Heart right ventricle (tissue), 16 donors: ENCODE measurements at places on chromosomes 7 and 10. TPM values are rescaled to one million over a fixed set of nuclear protein-coding genes. Genes with fewer than 3 reads are reported as not detected.

- H3K4me1 ChIP-seq: no peaks in the 10 kb centered on the region
- no peak overlapping the region for H3K4me3 ChIP-seq
- H3K27me3 ChIP-seq: no peaks in the 10 kb centered on the region
- DNase-seq: no peak
- no peak overlapping the region for H3K27ac ChIP-seq
- no peaks in the 10 kb centered on the region for H3K36me3 ChIP-seq
These were observed 121.6 kb downstream of the THSD7A start for GRCh38 chr7:11710377-11710776.

DNA sequence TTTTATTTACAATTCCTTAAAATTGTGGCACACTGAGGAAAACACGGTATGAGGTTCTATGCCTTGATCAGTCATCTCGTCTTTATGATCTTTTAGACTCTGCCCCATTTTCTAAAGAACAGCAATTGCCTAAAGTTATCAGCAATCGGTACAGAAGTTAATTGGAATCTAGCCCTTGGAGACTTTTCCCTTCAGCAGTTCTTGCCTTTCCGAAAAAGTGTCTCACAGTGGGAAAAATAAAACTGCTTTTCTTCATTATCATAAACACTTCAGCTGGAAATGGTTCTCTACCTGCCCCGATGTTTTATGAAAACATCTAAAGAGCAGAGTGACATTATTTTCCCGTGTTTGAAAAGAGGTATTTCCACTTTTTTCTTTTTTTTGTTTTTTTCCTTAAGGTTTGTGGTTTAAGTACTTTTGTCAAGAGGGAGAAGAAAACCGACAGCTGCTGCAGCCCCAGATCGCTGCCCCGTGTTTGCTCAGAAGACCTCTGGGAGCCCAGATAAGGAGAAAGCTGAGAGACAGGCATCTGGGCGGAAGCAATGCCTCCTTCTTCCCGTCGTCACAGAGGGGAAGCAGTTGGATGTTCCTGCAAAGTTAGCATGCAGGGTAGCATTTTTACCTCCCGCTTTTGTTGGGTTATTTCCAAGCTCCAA lies 149.7 kb downstream of the FRMD4A start:
- no peaks in the 10 kb centered on the region for H3K4me1 ChIP-seq
- no peak for DNase-seq
- H3K36me3 ChIP-seq: no peaks in the 10 kb centered on the region
- H3K27ac ChIP-seq: no peak overlapping the region

- no peaks in the 10 kb centered on the region for H3K36me3 ChIP-seq
- H3K27ac ChIP-seq: no peak overlapping the region
These were observed 9.5 kb downstream of the CISD1 start for GRCh38 chr10:58278274-58278961.

DNA sequence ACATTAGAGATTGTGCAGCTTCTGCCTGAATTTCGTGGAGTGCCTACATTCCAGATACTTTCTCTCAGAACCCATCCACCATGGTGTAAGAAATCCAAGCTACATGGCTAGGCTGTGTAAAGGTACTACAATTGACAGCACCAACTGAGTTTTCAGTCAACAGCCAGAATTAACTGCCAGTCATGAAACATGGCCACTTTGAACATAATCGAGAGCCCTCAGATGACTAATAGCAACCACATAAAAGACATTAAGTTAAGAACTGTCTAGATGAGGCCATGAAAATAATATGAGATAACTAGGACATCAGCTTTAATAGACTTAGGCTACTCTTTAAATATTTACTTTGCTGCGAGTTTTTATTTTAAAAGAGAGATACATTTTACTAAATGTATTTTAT lies 1106.8 kb upstream of the LRRTM3 start:
- H3K36me3 ChIP-seq: no peaks in the 10 kb centered on the region
- H3K4me3 ChIP-seq: no peak overlapping the region
- no peaks in the 10 kb centered on the region for H3K4me1 ChIP-seq
- no peak overlapping the region for H3K27ac ChIP-seq
- no peaks in the 10 kb centered on the region for H3K27me3 ChIP-seq
- no peak for DNase-seq

DNA sequence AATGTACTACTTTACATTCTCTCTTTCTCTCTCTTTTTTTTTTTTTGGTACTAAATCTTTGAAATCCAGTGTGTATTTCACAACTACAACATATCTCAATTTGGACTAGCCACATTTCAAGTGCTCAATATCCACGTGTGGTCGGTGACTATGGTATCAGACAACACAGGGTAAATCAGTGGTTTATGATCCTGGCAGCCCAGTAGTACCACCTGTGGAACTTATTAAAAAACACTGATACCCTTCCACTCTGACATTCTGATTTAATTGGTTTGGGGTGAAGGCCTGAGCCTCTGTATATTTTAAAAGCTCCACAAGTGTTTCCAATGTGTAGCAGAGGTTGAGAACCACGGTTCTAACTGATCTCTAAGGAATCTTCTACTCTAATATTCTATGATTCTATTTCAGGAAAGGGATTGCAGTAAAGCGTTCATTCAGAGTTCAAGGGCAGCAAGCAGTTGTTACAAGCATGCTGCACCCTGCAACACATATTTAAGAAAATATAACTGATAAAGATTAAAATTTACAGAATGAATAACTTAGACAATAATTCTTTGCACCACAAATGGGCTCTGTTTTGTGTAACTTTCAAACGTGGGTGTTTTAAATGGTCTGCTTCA lies 5.1 kb downstream of the CREB5 start:
- H3K4me3 ChIP-seq: no peak overlapping the region
- peaks cover 16% of the 10 kb centered on the region for H3K4me1 ChIP-seq
- H3K27me3 ChIP-seq: no peaks in the 10 kb centered on the region
- DNase-seq: no peak
- no peaks in the 10 kb centered on the region for H3K36me3 ChIP-seq
- H3K27ac ChIP-seq: no peak overlapping the region

GRCh38 chr7:76514926-76515771 lies 4.8 kb downstream of the UPK3B start:
- no peak overlapping the region for H3K4me3 ChIP-seq
- peaks cover 9% of the 10 kb centered on the region for H3K4me1 ChIP-seq
- H3K27ac ChIP-seq: no peak overlapping the region
- no peak for DNase-seq

DNA sequence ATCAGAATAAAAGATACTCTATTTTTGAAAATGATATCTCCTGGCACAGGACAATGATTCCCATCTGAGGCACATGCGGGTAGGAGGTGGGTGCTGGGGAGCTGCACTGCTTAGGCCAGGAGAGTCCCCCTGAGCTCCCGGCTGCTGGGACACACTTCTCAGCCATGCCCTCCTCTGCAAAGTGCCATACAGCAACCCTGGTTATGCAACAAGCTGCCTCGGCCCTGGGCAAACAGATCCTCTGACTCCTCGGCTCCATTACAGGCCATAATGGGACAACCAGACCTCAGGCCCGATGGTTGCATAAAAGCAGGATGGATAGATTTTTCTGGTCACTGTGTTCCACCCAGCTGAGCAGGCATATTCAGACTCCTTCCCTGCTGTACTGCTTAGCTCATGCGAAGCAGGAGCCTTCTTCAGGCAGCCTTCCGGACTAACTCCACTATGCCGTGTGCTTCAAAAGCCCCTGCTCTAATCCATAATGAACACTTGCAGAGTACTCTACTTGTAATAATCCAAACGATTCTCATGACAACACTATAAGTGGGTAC lies 6.5 kb upstream of the LEP start:
- H3K36me3 ChIP-seq: no peaks in the 10 kb centered on the region
- no peaks in the 10 kb centered on the region for H3K4me1 ChIP-seq
- DNase-seq: no peak
- H3K27me3 ChIP-seq: peaks cover 22% of the 10 kb centered on the region
- no peak overlapping the region for H3K27ac ChIP-seq
- H3K4me3 ChIP-seq: no peak overlapping the region

DNA sequence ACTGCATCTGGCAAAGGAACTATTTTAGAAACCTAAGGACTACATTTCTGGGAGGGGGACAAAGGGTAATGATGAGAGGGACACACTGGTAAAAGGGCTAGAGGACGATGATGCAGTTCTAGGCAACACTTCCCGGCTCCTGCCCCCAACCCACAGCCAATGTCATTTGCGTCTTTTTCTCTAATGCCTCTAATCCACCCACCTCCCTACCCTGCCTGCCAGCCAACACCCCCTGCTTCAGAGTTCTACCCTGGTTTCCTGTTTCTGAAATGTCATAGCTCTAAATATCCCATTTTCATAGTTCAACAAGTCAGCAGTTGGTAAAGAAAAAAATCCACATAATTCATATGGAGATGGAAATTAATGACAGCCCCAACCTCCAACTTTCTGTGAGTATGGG lies 79.0 kb downstream of the KIAA1549 start:
- H3K27ac ChIP-seq: no peak overlapping the region
- no peak for DNase-seq
- H3K27me3 ChIP-seq: no peaks in the 10 kb centered on the region
- H3K4me1 ChIP-seq: no peaks in the 10 kb centered on the region

- H3K27me3 ChIP-seq: no peaks in the 10 kb centered on the region
- DNase-seq: no peak
- H3K36me3 ChIP-seq: no peaks in the 10 kb centered on the region
- peaks cover 18% of the 10 kb centered on the region for H3K4me1 ChIP-seq
These were observed 64.1 kb downstream of the MICU1 start for GRCh38 chr10:72561745-72562166.

- no peaks in the 10 kb centered on the region for H3K4me1 ChIP-seq
- H3K36me3 ChIP-seq: no peaks in the 10 kb centered on the region
- no peak for DNase-seq
These were observed 418.9 kb downstream of the XPNPEP1 start for GRCh38 chr10:109504401-109504800.

- H3K27me3 ChIP-seq: no peaks in the 10 kb centered on the region
- peaks cover 13% of the 10 kb centered on the region for H3K36me3 ChIP-seq
- no peak overlapping the region for H3K4me3 ChIP-seq
- H3K27ac ChIP-seq: no peak overlapping the region
These were observed 101.6 kb downstream of the HECTD2 start for GRCh38 chr10:91511549-91512330.

DNA sequence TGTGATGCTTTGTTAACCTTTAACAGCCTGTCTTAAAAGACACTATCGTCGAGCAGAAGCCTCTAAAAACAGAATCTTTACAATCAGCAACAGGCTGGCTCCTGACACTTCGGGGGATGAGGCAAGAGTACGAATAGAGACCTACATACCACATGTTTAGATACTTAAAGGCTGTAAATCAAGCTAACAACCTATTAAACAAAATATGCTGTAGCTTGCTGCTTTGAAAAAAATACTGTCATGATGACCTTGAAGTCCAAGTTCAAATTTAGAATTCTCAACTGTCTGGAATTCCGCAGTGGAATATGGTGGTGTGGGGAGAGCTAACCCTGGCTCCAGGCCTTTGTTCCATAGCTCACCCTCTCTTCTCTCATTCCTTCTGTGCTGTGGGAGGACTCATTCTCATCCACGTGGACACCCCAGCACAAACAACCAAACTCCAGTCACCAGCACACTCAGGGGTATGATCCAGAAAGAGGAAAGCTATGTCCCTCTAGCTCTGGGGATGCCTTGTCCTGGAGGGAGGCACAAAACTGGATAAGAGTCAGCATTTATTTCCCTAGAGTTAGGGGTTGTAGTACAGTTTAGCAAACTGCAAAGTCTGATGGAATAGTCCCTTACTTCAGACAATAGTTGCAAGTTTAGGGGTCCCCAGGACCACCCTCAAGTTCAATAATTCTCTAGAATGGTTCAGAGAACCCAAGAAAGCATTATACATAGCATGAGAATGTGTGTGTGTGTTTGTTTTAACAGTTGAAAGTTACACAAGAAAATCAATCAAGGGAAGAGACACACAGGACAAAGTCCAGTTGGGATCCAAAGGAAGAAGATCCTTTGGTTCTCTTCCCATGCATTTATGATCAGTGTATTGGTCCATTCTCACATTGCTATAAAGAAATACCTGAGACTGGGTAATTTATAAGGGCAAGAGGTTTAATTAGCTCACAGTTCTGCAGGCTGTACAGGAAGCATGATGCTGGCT lies 196.1 kb upstream of the SVIL start:
- H3K4me3 ChIP-seq: no peak overlapping the region
- H3K27ac ChIP-seq: no peak overlapping the region
- DNase-seq: no peak
- no peaks in the 10 kb centered on the region for H3K27me3 ChIP-seq

- H3K4me3 ChIP-seq: no peak overlapping the region
- no peak for DNase-seq
- H3K36me3 ChIP-seq: no peaks in the 10 kb centered on the region
These were observed 154.0 kb downstream of the RAMP3 start for GRCh38 chr7:45311597-45311996.

GRCh38 chr10:52541006-52541473 lies 227.0 kb downstream of the DKK1 start:
- H3K36me3 ChIP-seq: no peaks in the 10 kb centered on the region
- H3K27ac ChIP-seq: no peak overlapping the region
- H3K4me3 ChIP-seq: no peak overlapping the region
- no peaks in the 10 kb centered on the region for H3K27me3 ChIP-seq
- H3K4me1 ChIP-seq: no peaks in the 10 kb centered on the region
- no peak for DNase-seq

GRCh38 chr10:82221601-82222149 lies 346.7 kb downstream of the NRG3 start:
- no peak for DNase-seq
- H3K27ac ChIP-seq: no peak overlapping the region
- no peaks in the 10 kb centered on the region for H3K36me3 ChIP-seq
- H3K27me3 ChIP-seq: no peaks in the 10 kb centered on the region

TSPAN33 gene
- total RNA-seq: 8.0 TPM

SSC4D gene
- total RNA-seq: 0.24 TPM

PLEKHS1 gene
- total RNA-seq: not detected

FEZF1 gene
- total RNA-seq: not detected

TAS2R60 gene
- total RNA-seq: not detected

FAS gene
- 2.9 TPM for total RNA-seq

ZP3 gene
- total RNA-seq: 1.3 TPM

PIK3CG gene
- 2.0 TPM for total RNA-seq
